ENCODE measurements at places on chromosomes 12 and 14.

DNA sequence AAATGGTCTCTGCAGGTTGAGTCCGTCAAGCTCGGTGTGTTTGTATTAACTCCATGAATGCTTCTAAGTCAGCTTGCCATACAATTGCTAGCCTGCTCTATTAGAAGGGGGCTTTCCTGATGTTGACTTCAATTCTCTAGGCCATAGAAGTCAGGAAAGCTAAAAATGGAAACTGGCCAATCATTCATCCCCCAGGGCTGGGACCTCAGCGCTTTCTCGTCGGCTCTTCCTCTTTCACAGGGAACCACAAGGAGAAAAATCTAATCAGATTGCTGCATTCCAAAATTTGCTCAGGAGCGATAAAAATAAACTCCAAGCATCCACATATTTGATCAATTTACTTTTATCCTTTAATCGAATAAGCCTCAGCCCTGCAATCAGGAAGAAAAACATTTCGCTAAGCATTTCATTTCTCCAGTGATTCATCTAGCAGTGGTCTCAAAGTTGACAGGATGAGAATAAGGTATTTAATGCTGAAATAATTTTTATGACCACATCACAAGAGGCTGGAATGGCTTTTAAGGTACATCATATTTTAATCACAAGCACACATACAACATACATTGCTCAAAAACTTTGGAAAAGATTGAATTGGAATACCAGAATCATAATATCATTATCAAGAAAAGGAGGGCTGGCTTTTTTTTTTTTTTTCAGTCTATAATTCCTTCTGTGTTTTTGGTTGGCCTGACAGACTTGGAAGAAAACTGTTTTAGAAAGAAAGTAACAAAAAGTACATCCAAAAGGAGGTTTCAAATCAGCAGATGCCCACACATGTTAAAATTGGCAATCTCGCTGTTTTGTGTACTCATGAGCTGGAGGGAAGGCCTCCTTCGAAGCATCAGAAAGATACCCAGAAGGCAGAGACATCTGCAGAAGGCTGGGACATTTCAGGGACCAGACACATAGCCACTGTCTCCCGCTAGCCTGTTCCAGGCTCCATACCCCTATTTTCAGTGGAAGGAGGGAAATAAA, 316.3 kb downstream of the NUAK1 start:
- no peak for DNase-seq

GRCh38 chr12:61717986-61718385, 542.2 kb upstream of the USP15 start:
- DNase-seq = no peak

DNA sequence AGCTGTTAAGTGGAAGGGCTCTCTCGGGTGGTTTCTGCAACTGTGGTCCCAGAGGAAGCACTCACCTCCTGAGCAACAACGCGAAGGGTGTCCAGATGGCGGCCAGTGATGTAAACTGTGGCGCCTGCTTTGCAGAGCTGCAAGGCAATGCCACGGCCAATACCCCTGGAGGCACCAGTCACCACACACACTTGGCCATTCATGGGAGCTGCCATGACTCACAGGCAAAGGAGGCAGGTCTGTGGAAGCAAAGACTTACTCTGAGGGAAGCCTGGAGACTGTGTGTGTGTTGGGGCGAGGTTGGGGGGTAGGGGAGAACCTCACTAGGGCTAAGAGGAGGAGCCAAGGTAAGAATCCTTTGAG, 707 bp downstream of the DHRS1 start:
- DNase-seq = no peak

DNA sequence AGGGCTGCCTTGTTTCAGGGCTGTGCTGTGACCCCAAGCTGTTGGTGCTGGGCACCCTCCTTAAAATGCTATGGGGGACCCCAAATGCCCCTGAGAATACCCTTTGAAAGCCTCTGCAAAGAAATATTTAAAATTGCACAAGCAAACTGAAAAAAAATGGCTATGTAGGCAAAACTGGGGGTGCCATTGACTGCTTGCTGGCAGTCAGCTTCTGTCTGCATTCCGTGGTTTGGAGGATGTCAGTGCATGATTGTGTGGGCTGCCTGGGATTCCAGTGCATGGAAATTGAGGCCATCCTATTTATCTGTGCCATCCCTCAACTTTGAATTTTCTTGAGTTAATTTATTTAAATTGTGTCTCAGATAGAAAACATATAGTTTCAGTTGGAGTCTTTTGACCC, 113.7 kb upstream of the RTL1 start:
- DNase-seq = no peak

DNA sequence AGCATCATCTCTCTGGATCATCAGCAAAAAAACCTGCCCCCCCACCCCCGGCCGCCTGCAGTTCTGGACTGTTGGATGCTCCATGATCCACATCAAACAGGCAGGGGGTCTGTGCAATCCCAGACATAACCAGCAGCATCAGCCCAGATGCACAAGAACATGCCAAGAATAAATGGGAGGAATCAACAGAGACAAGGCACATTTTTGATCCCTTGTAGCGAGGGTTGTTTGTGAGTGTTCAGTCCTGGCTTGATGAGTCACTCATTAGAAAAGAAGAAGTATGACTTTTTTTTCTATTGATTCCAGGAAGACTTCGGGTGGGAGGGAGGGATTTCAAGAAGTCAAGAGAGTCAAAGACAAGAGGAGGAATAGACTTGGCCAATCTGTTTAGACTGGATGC, 244.2 kb downstream of the KSR2 start:
- DNase-seq = no peak

DNA sequence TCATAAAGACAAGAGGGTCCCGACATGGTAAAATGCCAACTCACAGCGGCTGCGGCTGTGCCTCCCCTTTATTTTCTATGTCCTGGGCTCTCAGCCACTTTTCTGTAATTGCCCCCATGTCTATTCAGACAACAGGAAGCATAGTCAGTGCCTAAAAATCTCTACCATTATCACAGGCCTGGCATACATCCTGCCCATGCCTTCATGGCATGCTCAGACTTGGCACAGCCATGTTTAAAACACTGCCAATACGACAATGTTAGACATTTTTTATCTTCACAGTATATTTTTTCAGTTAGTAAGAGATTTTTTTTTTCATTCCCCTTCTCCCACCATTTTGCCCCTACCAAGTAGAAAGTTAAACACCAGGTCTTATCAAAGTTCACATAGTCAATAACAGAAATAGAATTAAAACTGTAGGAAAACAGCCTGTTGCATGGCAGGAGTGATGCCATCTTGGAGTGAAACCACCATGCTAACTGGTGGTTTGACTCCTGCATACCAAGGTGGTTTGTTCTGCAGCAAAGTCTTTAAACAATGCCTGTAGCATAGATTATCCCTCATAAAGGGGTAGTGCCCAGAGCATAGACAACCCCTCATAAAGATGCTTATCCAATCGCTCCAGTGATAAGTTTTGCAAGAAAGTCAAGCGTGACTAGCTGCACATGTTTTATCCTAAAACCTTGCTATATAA, 18.9 kb upstream of the CERS5 start:
- DNase-seq = no peak

DNA sequence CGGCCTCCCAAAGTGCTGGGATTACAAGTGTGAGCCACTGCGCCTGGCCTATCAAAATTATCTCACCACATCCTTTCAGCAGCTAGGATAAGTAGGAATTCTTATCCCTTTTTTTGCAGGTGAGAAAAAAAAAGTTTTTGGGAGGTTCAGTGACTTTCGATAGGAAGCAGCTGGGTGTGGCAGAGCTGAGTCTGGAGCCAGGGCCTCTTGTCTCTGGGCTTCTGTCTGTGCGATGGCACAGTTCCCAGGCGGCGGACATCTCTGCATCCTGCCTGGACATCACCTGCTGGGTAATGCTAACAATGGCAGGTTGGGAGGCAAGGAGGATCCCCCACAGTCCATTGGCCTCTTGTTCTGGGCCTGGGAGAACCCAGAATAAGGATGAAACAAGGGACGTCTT, 12.5 kb downstream of the NRXN3 start:
- no peak for DNase-seq

GRCh38 chr14:98751110-98751509, 520.9 kb downstream of the BCL11B start:
- no peak for DNase-seq

- no peak for DNase-seq
These were observed 81.3 kb downstream of the SLC25A47 start for GRCh38 chr14:100404419-100404818.

DNA sequence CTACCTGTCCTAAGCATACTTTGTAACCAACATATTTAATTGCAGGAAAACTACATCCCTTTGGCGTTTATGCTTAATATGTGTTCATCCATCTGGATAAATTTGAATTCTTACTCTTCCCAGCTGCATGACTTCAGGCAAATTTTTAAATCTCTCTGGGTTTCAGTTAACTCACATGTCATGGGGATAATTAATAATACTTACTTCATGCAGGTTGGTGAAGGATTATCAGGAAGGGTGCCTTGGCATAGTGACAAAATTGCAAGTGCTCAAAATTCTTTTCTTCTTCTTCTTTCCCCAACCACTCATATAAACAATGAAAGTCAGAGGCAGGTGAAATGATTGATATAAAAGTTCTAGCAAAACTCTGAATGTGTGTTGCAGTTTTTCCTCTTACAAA, 15.9 kb downstream of the SYT10 start:
- no peak for DNase-seq

GRCh38 chr12:78403681-78404080, 460.9 kb upstream of the SYT1 start:
- DNase-seq = no peak

DNA sequence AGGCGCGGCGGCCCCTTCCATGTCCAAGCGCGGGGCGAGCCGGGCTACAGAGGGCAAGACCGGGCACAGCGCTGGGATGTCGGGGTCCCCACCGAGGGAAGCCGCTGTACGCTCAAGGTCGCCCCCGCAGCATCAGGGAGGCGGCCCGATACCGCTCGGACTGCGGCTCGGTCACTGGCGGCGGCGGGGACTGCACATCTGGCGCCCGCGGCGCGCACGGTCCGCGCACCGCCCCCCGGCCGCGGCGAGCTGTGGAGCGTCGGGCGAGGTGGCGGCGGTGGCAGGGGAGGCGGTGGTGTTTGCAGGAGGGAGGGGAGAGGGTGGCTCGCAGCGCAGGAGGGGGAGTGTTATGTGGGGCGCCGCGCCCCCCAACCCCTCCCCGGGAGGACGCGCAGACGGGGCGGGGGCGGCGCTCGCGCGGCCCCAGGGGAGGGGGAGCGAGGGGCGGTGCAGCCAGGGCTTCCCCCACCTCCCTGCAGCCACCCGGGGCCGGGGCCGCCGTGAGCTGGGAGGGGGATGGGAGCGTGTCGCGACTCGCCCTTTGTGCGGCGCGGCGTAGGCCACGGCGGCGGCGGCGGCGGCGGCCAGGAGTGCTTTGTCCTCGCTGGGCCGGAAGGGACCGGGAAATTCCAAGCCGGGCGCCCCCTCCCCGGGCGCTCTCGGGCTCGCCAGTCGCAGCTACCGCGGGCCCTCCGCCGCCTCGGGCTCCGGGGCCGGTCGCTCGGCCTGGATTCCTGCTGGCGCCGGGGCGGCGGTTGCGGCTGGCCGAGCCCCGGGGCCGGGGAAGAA, at the start of gene NUAK1:
NUAK1 (minus strand) TSS at position 322 of the 789 bp plus-strand sequence; CDS start at position 21, 301 bp downstream.
- DNase-seq = peak; percentile 53

- DNase-seq = no peak
These were observed 10.1 kb downstream of the PDE6H start for GRCh38 chr12:14982991-14983390.

DNA sequence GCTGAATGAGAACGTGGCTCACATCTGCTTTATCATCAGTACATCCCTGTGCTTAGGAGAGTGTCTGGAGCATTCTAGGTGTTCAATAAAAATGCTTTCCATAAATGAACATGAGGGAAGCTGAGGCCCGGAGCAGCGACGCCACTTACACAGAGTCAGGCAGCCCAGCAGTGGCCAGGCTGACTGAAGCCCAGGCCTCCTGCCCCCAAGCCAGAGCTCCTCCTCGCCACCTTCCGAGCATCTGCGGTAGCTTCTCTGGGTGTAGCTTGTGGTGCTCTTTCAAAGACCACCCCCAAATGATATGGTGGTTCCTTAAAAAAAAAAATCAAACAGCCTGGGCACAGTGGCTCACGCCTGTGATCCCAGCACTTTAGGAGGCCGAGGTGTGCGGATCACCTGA, 88.8 kb downstream of the FBXL14 start:
- no peak for DNase-seq

DNA sequence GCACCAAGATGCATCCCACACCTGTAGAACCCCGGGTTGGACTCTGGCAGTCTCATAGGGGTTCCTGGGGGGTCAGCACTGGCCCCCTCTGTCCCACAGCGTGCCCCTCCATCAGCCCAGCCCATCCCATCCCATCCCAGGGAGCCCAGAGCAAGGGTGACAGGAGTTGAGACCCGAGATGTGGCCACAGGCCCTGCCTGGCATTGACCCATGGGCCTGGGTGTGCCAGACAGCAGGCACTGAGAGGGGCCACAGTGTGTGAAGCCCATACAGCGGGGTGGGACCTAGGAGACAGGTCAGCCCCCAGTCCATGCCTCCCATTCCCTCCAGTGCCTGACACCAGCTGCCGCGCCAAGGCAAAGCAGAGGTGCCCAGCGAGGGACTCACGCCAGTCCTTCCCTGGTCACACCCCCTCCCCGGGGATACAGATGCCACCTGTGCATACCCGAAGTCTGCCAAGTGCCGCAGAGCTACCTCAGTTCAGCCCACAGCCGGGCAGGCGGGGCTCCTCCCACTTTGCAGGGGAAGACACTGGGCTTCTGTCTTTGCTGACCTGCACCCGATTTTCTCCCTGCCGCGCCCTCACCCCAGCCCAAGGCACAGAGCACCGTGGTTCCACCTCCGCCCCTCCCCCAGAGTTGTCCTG, 50.4 kb downstream of the CYP46A1 start:
- no peak for DNase-seq

DNA sequence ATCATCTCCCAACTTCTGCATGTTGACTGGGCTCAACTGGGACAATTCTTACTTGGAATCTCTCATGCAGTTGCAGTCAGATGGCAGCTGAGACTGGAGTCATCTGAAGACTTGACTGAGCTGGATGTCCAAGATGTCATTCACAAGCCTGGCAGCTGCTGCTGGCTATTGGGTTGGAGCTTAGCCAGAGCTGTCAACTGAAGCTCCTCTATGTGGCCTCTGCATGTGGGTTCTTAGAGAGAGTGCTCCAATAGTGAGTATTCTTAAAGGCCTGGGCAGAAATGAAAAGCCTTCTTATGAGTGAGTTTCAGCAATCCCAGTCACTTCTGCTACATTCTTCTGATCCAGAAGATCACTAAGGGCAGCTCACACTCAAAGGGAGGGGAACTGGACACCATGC, 440.9 kb downstream of the LRIG3 start:
- DNase-seq = no peak

Measured in activated T-cell treated with anti-CD3 and anti-CD28 coated beads, Interleukin-2, amount 50 U/mL, for 24 hours (primary cell).